ENCODE measurements at places on chromosomes 4 and X.
A peak's percentile ranks its signal among the peaks of the same experiment; 100 is the strongest.

- no peak for DNase-seq
Measured at GRCh38 chr4:93751411-93751810, 77.1 kb upstream of the ATOH1 start.

DNA sequence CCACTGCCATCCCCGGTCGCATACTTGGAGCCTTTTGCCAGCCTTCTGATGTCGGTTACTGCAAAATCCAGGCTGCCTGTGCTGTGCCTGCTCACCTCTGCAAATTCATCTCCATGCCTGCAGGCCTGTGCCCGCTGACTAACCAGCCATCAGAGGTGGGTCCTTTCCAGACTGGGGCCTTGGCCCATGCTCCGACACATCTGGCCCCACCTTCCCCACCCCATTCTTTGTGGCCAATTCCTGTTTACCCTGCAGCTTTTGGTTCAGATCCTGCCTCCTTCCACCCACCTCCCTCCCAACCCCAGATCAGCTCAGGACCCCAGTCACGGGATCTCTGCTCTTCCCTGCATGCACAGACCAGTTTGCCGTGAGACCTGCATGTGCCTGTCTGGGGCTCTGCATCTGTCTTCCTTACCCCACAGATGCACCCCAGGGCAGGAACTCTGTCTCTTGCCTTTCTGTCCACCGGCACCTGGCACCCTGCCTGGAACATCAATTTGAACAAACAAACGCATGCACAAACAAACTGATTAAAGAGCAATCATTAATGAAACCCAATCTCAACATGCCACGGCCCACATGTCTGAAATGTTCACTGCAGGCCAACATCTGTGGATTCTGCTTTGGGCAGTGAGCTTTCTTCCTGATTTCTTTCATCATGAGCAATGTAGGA lies 112.8 kb upstream of the PSAPL1 start:
- DNase-seq = no peak

DNA sequence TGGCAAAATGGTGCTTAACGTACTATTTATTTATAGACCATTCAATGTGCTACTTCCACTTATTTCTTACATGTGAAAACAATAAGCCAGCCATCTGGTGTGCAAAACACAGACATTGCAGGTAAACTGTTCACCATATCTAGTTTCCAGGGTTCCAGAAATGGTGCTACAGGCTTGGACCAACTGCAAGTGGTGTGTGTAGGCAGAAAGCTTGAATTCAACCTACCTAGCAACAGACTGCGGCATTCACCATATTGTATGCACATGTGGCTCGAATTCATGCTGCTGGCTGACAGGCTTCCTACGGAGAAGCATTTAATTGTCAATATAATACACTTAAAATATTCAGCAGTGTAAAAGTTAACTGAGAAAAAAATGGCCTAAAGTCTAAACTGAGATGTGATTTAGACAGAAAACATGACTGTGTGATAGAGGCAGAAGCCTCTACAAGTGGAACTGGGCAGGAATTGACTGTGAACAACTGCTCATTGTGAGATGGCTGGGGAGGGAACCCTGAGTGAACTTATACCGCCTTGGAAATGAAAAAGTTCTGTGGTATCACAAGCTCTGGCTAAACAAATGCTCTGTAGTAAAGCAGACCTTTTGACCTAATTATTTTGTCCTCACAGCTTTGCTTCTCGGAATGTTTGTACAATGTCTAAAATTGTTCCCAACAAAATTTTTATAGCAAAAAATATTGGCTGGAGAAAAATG lies 434.7 kb downstream of the GRIA2 start:
- DNase-seq = no peak

GRCh38 chr4:70734168-70734954 lies 12.6 kb downstream of the RUFY3 start:
- DNase-seq = peak; percentile 17

DNA sequence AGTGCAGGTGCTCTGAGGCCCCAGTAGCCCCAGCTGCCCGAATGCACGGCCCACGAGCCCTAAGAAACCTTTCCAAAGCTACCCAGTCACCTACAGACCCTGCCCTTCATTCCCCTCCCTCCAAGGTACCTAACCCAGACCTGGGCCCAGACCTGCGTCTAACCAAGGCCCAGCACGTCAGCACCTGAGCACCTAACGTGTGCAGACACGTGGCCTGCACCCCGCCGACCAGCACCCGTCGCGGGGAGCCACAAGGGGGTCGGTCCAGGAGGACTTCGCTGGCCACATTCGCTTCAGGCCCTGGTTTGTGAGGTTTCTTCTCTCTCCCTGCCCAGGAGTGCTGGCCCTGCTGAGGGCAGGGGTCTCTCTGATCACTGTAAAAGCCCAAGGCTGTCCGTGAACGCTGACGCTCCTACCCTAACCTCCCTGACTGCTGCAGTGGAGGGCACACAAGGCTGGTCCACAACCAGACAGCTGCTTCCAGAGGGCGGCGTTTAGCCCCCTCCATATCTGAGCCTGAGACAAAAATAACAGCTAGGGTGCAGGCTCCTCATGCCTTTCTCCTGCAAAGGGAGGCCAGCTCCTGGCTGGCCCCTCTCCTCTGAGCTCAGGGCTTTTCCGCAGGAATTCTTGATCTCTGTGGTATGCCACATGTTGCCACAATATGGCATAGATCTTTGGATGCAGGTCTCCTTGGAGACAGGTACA lies 31.8 kb downstream of the WDR1 start:
- no peak for DNase-seq

GRCh38 chrX:131895807-131896206 lies 127.3 kb upstream of the STK26 start:
- DNase-seq = peak; percentile 3

GRCh38 chrX:37361596-37361995 lies 12.4 kb downstream of the PRRG1 start:
- no peak for DNase-seq

DNA sequence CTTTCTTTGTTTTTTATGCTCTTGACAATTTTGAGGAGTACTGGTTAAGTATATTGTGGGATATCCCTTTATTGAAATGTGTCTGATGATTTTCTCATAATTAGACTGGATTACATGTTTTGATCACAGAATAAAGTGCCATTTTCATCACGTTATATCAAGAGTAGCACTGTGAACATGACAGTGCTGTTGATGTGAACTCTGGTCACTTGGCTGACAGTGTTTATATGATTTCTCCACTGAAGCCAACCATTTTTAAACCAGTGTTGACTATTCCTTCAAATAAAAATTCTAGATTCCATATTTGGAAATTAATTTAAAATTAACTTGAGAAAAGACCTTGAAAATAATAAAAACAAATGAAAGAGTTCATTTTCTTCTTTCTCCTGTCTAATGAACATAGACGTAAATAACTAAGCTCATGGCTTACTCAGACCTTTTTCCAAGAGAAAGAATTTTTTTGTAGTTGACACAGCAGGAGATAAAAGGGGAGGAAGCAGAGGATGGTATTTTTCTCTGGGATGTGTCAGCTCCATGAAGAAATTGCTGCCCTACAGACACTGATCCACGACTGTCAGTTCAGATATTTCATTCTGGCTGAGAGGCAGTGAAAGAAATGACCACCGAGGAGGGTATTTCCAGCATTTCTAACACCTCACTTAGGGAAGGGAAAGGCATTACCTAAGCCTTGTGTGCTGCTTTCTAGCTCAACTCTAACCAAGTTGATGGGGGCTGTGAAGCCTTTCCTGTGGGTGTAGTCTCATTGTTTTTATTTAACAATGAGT lies 150.9 kb upstream of the ANK2 start:
- DNase-seq = no peak

- no peak for DNase-seq
Measured at GRCh38 chrX:117522725-117523700, 593.6 kb downstream of the KLHL13 start.

GRCh38 chr4:14700083-14700482 lies 302.2 kb upstream of the CPEB2 start:
- no peak for DNase-seq

DNA sequence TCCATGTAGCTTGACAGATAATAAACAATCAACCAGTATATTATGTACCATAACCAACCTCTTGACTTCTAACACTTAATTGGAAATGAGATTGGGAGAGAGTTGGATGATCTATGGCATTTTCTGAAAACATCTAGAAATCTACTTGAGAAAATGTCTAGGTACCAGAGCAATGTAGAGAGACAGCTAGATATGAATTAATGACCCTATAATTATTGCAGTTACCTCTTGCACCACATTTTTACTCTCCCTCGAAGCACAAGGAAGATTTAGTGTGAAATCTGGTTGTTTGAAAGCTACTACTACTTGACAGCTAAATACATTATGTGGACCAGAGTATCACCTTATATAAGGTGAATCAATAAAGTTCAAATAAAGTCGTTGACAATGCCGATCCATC lies 1534.4 kb upstream of the IGFBP7 start:
- DNase-seq = no peak

DNA sequence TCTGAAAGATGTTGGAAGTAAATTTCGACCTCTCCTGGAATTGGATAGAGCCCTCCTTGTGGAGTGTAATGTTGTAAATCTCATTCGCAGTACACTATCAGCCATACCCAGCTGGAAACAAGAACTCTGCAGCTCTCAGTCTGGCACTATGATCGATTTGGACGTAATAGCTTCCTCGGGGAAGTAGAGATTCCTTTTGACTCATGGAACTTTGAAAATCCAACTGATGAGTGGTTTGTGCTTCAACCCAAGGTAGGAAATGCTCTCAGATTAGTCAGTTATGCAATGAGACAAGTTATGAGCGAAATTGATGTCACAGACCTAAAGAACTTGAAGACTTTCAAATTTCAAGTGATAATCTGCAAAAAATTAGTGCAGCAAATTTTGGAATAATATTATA lies 103.9 kb downstream of the SYTL5 start:
- DNase-seq = no peak

DNA sequence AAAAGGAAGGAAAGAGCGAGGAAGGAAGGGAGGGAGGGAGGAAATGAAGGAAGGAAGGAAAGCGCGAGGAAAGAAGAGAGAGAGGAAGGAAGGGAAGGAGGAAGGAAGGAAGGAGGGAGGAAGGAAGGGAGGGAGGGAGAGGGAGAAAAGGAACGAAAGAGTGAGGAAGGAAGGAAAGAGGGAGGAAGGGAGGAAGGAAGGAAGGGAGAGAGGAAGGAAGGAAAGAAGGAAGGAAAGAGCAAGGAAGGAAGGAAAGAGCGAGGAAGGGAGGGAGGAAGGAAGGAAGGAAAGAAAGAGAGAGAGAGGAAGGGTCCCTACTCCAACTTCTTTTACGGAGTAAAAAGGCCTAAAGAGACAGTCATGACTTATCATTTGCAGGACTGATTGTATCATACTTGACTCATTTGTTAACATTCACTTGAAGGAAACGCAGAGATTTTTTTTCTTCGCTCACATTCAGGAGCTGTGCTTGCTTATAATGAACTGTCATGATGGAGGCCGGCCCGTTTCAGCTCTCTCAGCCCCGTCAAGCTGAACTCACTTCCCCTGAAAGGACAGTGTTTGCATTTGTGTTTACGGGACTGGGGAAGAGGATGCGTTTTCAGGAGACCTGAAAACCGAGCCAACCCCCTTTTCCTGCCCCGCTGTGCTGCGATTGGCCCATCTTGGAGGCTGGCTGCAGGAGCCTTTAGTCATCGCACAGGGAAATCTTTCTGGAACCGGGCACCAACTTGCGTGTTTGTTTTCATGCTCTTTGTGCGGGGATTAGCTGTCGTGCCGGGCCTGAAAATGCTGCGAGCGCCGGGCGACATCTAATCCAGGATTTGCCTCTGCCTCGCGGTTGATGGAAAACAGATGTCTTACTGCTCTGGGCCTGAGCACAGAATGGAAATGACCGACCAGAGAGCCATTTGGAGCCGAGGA lies 17.8 kb downstream of the TRIM2 start:
- no peak for DNase-seq

- no peak for DNase-seq
Measured at GRCh38 chr4:97587912-97588311, 555.4 kb downstream of the STPG2 start.

DNA sequence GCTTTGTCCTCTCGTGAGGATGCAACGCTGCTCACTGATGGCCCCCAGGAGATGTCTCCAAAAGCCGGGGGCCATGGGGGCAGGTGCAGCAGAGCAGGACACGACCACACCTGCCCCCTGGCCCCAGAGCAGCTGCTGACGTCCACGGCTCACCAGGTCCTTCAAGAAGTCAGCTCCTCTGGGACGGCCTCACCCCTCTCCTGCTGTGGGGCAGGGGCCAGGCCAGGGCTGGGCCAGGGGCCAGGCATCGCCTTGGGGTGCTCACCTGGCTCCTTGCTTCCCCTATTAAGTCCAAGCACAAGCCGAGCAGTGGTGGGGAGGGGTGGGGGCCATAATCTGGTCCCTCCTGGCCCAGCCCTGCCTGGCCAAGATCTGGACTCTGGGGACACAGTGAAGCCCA lies 28.6 kb upstream of the MXD4 start:
- no peak for DNase-seq

DNA sequence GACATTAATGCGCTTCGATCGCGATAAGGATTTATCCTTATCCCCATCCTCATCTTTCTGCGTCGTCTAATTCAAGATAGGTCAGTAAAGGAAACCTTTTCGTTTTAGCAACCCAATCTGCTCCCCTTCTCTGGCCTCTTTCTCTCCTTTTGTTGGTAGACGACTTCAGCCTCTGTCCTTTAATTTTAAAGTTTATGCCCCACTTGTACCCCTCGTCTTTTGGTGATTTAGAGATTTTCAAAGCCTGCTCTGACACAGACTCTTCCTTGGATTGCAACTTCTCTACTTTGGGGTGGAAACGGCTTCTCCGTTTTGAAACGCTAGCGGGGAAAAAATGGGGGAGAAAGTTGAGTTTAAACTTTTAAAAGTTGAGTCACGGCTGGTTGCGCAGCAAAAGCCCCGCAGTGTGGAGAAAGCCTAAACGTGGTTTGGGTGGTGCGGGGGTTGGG lies 528 bp upstream of the FGF2 start:
- DNase-seq = no peak

- no peak for DNase-seq
Measured at GRCh38 chrX:143663755-143664154, 27.9 kb upstream of the SLITRK4 start.

- no peak for DNase-seq
Measured at GRCh38 chr4:39032218-39033085, at the start of gene TMEM156. TMEM156 (minus strand) TSS chr4:39032409; CDS start chr4:39032313, 96 bp downstream.

- DNase-seq = no peak
Measured at GRCh38 chr4:105067946-105068345, 78.7 kb upstream of the TET2 start.

- no peak for DNase-seq
Measured at GRCh38 chr4:839675-840443, 13.9 kb upstream of the CPLX1 start.

DNA sequence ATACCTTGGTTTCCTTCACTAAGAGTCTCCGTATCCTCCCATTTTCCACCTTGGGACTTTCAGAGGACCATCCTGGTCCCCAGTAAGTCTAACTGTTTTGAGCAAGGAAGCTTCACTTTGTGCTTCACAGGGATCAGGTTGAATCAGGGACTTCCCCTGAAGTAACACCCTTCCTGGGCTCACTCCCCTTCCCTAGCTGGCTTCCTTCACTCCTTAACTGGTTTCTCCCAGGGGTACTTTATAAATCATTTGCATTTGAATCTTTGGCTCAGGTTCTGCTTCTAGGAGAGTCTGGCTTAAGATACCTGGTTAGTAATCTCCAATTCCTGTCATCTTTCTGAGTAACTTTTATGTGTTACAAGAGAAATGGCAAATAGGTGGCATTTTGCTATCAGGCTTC lies 24.5 kb upstream of the GRIA2 start:
- DNase-seq = no peak

Data from erythroblast (primary cell).